ENCODE measurements at places on chromosomes 13 and 19. TPM values are rescaled to one million over a fixed set of nuclear protein-coding genes. Genes with fewer than 3 reads are reported as not detected.

GRCh38 chr19:56132316-56132822 lies 8.7 kb upstream of the ZNF444 start:
- DNase-seq, result no peak

Gene ZNF793
- 1.6 TPM for total RNA-seq

DNA sequence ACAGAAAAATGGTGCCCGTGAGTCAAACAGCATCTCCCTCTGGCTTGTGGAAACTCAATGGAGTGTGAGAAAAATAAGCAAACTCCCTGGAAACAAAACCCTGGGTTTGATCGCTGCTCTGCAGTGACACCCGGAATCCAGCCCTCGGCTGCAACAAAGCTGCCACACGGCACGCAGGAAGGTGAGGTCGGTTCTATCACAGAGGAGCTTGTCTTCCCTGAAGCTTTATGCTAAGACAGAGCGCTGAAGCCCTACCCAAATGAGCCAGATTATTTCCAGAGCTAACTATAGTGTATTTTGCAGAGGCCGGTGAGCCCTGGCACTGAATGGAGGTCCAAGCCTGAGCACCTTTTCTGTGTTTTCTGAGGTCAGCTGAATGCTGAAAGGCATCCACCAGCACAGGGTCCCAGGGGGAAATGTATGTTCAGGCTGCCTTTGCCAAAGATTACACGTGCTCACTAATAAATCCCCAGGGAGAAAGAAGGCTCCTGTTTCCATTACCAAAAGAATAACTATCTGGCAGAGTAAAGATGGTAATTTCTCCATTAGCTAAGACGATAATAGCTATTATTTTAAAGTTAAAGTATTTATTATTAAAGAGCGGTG lies 77.8 kb downstream of the TSHZ3 start:
- no peak for DNase-seq

Gene CALM3
- 127 TPM for total RNA-seq

DNA sequence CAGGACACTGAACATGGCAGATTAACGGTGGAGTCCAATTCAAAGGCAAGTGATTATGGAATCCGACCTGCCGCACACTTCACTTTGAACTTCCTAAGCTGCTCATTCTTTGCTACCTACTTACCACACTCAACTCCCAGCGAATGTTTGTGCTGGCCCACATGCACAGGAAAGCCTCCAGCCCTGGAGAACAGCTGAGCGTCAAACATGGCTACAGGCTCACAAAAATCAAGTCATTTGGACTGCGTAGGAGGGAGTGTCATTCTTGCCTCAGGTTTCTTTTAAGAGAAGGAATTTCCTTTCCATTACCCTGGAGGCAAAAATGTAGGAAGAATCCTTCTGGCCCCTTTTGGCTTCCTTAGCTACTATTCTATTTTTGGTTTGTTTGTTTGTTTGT lies 41.3 kb upstream of the IPO5 start:
- no peak for DNase-seq

- DNase-seq, result no peak
Measured at GRCh38 chr13:29483211-29483610, 112.3 kb downstream of the SLC7A1 start.

- DNase-seq, result no peak
Measured at GRCh38 chr19:32023564-32023832, 321.9 kb upstream of the ZNF507 start.

Gene CEACAM16
- 0.24 TPM for total RNA-seq

GRCh38 chr13:99800951-99801350 lies 170.6 kb downstream of the ZIC5 start:
- no peak for DNase-seq

- DNase-seq, result no peak
Measured at GRCh38 chr13:26198116-26198515, 24.0 kb downstream of the RNF6 start.

DNA sequence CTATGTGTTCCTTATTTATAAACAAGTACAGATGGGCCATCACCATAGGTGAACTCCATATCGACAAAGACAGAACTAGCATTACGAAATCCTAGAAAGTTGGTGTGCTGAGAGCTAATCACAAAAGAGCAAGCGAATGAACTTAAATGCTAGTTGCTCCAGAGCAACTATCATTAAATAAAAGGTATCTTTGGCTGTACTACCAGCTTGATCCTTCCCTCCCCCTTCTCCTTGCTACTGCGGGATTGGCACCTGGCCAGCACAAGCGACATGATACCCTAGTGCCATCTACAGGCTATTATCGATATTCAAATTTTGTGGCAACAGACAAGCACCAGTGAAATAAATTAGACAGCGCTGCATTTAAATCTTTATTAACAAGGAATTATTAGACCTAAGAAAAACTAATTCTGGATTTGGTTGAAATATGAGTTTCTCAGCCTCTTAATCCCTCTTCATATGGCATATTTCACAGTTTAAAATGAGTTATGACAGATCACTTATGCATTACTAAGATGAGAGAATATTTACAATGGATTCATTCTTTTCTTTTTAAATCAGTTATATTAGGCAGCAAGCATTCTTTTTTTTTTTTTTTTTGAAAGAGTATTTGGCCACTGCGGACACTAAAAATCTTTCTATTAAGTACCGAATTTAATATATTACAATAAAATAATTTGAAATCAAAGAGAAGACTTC lies 5.8 kb downstream of the PCDH9 start:
- DNase-seq, result peak; percentile 85

DNA sequence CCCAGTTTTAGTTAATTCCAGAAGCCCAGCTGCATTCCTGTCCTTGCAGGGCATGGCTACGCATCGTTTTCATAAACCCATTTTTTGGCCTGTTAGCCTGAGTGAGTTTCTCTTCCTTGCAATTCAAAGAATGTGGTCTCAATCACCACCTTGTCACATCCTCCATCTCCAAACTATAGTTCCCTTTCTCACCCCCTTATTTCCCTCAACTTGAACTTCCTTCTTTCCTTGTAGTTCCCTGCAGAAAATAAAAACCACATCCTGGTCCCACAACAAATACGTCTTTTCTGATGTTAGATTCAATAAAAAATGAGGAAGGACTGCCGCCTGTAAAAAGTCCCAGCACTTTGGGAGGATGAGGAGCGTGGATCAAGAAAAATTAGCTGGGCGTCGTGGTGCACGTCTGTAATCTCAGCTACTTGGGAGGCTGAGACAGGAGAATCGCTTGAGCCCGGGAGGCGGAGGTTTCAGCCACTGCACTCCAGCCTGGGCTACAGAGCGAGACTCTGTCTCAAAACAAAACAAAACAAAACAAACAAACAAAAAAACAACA lies 13.2 kb downstream of the ADGRE3 start:
- DNase-seq, result no peak

Gene FARP1
- 53.8 TPM for total RNA-seq

DNA sequence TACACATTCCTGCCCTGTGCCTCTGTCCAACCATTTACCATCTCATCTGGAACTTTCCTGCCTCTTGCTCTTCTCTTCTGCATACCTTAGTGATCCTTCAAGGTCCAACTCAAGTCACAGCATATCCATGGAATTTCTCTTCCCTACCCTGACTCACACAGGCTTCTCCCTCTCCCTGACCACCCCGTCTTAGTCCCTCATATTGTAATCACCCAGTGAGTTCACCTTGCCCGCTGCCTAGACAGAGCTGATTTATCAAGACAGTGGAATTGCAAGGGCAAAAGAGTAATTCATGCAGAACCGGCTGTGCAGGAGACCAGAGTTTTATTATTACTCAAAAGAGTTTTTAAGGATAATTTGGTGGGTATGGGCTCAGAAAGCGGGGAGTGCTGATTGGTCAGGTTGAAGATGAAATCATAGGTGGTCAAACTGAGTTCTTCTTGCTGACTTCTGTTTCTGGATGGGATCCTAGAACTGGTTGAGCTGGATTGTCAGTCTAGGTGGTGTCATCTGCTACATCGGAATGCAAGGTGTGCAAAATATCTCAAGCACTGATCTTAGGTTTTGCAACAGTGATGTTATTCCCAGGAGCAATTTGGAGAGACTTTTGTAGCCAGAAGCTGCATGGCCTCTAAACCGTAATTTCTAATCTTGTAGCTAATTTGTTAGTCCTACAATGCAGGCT lies 67.2 kb downstream of the HSPH1 start:
- DNase-seq, result no peak

- no peak for DNase-seq
Measured at GRCh38 chr13:50537029-50537428, 306.5 kb downstream of the DLEU7 start.

Gene CGB5
- total RNA-seq, result not detected

Gene ATP8B3
- total RNA-seq, result 0.52 TPM

GRCh38 chr19:47758443-47758804 lies 13.1 kb downstream of the NOP53 start:
- DNase-seq, result no peak

GRCh38 chr19:8041531-8041931 lies 11.0 kb upstream of the CCL25 start:
- no peak for DNase-seq

DNA sequence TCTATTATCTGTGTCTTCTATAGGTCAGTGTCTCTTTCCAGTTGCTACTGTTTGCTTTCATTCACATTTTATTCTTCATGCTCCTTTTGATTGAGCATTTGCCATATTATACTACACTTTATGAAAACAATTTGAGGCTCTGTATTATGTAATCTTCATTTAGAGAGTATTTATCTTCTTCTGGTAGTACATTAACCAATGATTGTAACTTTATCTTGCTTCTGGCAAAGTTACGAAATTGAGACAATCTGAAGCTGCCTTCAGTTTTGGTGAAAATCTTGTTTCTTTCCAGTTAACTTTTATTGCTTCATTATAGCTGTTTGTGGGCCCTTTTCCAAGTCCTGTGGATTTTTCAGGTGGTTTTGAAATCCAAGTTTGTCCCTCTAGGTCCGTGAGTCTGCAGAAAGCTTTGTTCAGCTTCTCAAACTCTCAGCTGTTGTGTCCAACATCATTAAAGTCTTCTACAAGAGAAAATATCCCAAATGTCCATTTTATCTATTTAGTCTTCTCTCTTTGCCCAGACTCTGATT lies 1255.4 kb upstream of the SPRY2 start:
- DNase-seq, result no peak

DNA sequence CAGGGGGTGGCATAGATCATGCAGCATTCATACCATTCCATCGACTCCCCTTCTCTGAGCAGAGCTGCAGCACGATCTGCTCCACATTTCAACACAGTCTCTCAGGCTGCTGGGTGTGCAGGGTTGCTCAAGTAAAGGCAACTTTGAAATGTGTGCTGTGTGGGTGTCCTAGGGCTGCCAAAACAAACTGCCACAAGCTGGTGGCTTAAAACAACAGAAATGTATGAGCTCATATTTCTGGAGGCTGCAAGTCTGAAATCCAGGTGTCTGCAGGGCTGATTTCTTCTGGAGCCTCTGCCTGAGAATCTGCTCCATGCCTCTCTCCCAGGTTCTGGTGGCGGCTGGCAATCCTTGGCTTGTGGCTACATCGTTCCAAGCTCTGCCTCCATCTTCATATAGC lies 63.7 kb upstream of the WDFY2 start:
- DNase-seq, result no peak

- DNase-seq, result peak; percentile 86
Measured at GRCh38 chr19:4518345-4519171, at the start of gene PLIN4. TSS of gene PLIN4 (minus strand) at chr19:4518486. CDS start at chr19:4518272, 214 bp downstream.

DNA sequence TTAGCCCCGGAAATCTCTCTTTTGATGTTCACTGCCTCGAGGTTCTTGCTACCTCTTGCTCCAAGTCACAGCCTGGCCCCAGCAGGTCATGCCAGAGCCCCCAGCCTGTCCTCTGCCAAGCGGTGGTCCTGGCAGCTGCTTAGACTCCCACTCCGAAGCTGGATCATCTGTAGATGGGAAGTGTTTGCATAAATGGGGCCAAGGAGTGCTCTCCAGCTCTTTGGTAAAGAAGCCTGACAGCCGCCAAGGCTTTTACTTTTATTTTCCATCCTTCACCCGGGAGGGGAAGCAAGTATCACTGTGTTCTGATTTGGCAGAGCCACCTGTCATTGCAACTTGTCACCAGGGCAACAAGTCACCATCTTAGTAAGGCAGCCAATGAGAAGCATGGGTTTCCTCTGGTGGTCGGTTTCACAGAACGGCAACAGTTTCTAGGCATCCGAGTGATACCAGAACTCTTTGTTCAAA lies 10.6 kb upstream of the RETN start:
- DNase-seq, result no peak

Gene FFAR2
- 0.95 TPM for total RNA-seq

DNA sequence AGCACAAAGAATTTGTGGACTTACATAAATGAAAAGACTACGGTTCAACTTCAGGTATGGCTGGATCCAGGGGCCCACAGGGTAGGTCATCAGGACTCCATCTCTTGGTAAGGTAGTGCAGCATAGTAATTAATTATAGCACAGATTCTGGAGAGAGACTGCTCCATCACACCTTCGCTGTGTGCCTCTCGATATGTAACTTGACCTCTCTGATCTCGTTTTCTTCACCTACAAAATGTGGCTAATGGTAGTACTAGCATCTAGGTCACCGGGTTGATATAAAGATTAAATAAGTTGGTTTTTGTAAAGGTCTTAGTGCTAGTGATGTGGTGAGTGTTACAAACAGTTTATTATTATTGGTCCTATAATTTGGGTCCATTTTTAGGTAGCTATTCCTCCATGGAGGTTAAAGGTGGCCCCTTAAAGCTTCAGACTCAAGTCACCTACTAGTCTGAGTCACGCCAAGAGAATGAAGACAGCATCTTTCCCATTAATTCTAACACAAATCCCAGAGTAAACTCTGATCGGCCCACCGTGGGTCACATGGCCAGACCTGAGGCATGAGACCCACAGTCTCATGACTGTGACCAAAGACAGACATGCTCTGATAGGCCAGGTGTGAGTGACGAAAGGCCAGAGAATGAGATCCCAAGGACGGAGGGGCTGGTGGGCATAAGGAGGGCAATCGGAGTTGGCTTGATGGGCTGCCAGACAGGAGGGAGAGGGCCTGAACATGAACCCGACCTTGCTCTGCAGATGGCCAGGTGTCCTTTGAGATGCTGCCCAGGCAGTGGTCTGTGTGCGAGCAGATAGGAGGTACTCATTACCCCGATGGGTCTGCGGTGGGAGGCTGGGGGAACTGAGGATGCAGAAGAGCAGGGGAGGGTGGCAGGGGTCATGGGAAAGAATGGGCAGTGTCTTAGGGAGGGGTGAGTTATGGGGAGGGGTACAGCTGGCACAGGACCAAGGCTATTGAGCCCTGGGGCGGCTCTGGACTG lies 18.3 kb upstream of the PSMD8 start:
- DNase-seq, result no peak

DNA sequence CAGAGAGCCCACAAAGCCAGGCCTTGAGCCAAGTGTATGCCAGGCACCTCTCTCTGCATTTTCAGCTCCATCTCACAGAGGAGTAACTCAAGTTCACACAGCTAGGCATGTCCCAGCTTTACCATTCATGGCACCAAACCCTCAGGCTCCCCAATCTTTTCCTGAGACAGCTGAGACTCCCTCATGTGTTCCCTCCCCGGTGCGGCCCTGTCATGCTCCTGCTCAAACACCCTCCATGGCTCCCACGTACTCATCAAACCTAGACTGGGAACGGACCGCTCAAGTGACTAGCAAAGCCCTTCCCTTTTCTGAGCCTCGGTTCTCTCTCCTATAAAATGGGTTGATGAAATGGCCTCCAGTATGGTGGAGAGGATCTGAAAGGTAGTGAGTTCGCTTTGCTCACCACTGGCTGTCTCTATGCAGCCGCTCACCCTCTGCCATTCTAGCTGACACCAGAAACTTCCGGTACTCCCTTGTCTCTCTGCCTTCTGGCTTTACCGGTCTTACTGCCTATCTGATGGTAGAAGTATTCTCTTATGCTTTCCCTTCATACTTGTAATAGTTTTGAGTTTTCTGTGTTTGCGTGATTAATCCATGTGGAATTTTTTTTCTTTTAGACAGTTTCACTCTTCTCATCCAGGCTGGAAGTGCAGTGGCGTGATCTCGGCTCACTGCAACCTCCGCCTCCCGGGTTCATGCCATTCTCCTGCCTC lies 7.8 kb upstream of the SLC44A2 start:
- no peak for DNase-seq
